ENCODE measurements at places on chromosomes 3 and 15.

GRCh38 chr3:16480861-16481545 is 32.5 kb downstream of the RFTN1 start:
- DNase-seq = no peak

GRCh38 chr15:68504681-68505170 is 72.8 kb upstream of the ITGA11 start:
- DNase-seq = no peak

DNA sequence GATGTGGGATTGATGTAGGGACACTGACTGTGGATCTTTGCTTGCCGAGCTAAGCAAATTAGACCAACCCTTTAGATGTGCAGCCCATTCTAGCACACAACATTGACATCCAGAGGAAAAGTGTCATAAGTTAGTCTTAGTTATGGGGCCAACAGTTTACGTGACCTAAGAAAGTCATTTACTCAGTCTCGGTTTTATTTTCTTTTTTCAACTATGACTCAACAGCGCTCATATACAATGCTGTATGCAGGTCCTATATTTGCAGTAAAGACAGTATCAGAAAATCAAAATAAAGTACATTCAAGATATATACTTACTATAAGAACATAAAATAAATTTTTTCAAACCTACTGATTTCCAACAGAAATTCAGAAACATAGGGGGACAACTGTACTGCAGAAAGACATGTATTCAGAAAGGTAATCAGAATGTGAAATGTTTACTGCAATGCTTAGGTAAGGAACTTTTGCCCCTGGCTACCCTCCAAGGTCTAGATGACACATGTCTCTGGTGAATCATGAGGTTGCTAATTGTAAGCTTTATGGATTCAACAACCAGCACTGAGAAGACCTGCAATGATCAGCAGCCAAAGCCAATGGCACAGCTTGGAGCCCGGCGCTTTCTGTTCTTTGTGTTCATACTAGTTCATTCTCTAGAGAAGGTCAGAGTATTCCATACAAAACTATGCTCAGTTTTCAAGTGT is 317.5 kb upstream of the CNTN6 start:
- no peak for DNase-seq

- DNase-seq = no peak
Measured at GRCh38 chr3:116045314-116045713, 400.0 kb downstream of the LSAMP start.

DNA sequence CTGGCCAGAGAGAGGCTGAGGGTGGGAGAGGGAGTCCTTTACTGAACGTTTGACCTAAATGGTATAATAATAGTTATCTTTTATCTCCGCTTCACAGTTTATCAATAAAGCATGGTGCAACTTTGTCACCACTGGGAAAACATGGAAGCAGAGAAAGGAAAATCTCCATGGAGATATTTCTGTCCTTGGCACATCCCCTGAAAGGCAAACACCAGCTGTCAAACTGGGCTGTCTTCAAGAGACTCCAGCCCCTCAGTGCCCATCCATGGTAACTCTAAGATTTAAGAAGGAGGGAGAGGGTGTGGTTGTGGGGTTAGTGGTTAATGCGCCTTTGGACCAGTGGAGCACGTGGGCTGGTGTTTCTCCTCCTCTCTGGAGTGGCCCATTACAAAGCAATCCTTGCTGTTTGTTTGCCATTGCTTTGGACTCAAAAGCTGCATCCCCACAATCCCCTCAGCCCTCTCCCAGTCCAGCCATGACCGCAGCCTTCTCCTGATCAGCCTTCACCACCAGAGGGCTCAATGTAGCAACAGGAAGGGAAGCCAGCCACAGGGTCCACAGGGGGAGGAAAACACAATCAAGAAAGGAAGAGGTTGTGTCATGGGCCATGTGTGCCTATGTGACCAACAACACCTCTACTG is 38.2 kb upstream of the FAM174B start:
- DNase-seq = no peak

GRCh38 chr3:53534676-53535400 is 40.4 kb downstream of the CACNA1D start:
- no peak for DNase-seq

GRCh38 chr3:18443665-18444594 is 18.8 kb upstream of the SATB1 start:
- no peak for DNase-seq

DNA sequence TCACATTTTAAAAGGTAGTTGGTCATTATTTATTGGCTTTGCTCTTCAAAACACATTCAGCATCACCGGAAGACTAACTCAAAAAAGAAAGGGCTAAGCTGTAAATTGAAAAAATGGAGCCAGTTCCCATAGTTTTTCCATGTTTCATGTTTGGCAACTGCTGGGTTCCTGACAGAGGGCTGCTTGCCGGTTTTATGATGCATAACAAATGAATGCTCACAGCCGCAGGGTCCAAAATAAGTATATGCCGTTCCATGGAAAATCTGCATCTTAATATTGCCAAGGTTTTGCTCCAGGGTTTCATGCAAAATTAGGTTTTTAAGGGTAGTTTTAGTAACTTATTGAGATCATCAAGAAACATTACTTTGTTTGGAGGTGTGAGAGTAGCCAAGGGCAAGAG is 15.8 kb downstream of the SLC12A1 start:
- DNase-seq = no peak

GRCh38 chr3:115660646-115661337 is 37.5 kb downstream of the GAP43 start:
- no peak for DNase-seq

- no peak for DNase-seq
Measured at GRCh38 chr3:27577504-27577903, 93.3 kb upstream of the SLC4A7 start.

- no peak for DNase-seq
Measured at GRCh38 chr15:42154956-42155355, 1.5 kb downstream of the PLA2G4F start.

GRCh38 chr15:29516929-29517328 is 247.3 kb upstream of the NSMCE3 start:
- no peak for DNase-seq

- no peak for DNase-seq
Measured at GRCh38 chr3:1010228-1010627, 82.6 kb upstream of the CNTN6 start.

GRCh38 chr15:85499371-85499887 is 119.0 kb downstream of the AKAP13 start:
- DNase-seq = no peak

GRCh38 chr3:186219211-186219638 is 110.3 kb upstream of the ETV5 start:
- DNase-seq = no peak

GRCh38 chr3:16546186-16547010 is 32.9 kb upstream of the RFTN1 start:
- no peak for DNase-seq

DNA sequence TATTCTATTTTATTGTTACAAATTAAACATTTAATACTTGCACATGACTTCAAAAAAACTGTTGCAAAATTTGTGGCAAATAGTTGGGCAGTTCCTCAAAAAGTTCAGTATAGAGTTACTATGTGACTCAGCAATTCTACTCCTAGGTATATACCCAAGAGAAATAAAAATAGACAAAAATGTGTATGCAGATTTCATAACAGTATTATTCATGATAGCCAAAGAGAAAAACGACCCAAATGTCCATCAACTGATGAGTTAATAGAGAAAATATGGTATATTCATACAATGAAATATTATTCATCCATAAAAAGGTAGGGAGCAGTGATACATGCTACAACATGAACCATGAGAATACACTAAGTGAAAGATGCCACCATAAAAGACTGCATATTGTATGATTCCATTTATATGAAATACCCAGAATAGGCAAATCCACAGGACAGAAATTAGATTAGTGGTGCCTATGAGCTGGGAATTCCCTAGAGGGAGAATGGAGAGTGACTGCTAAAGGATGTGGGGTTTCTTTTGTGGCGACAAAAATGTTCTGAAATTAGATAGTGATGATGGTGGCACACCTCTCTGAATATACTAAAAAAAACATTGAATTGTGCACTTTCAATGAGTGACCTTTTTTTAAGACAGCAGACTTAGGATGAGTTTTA is 31.6 kb upstream of the CLASP2 start:
- no peak for DNase-seq

GRCh38 chr15:86765281-86765680 is 685.6 kb downstream of the AGBL1 start:
- DNase-seq = no peak

- no peak for DNase-seq
Measured at GRCh38 chr15:80923668-80924067, 66.0 kb downstream of the MESD start.

DNA sequence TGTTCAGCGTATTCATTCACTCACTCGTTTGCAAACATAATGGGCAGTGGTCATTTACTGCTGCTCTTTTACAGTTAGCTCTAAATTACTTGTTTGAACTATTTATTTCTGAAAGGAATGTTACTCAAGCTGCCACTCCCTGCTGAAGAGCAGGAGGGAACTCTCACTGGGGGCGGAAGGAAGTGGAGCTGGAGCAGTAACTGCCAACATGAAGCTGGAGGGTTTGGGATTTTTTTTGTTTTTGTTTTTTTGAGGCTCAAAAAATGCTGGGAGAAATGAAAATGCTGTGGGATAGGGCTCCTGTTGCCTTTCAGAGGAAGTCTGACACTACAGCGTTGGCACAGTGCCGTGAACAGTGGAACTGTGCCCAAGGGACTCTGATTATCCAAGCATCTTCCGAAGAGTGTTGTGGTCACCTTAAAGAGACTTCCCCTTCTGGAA is 44.1 kb downstream of the SENP2 start:
- no peak for DNase-seq

DNA sequence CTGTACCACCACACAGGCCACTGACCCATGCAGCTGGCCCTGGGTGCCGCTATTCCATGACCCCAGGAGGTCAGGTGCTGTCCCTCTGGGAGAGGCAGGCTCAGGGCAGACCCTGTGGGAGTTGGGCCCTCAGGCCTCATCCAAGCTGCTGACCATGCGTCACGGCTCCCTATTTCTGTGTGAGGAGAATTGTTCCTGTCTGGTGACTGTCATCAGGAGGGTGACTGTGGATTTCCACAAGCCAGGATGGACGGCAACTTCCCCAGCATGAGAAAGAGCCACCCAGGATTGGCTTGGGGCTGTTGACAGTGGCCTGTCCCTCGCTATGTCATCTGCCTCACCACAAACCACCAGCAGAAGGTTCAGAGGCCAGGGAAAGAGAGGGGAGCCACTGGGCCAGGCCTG is 41.4 kb downstream of the ZDHHC19 start:
- DNase-seq = no peak

DNA sequence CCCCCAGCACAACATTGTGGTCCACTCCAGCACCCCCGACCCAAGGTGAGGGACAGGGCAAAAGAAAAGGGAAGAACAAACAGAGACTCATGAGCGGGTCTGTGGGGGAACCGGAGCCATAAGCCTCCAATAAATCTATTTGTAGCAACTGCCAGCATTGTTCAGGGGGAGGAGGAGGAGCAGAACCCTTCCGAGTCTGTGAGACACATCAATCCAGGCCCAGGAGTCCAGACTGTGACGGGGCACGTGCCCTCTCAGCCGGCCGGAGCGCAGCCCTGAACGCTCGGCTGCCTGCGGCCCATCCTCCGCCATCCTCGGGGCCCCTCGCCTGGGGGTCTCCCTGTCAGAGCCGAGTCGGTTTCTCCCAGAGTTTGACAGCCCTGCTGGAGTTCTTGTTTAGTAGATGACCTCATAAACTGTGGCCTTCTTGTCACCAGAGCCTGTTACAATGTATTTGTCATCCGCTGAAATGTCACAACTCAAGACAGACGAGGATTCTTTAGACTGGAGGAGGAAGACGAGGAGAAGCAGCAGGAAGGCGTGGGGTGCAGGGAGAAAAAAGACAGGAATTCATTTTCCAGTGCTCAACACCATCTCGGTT is 47.9 kb downstream of the TLE3 start:
- no peak for DNase-seq

DNA sequence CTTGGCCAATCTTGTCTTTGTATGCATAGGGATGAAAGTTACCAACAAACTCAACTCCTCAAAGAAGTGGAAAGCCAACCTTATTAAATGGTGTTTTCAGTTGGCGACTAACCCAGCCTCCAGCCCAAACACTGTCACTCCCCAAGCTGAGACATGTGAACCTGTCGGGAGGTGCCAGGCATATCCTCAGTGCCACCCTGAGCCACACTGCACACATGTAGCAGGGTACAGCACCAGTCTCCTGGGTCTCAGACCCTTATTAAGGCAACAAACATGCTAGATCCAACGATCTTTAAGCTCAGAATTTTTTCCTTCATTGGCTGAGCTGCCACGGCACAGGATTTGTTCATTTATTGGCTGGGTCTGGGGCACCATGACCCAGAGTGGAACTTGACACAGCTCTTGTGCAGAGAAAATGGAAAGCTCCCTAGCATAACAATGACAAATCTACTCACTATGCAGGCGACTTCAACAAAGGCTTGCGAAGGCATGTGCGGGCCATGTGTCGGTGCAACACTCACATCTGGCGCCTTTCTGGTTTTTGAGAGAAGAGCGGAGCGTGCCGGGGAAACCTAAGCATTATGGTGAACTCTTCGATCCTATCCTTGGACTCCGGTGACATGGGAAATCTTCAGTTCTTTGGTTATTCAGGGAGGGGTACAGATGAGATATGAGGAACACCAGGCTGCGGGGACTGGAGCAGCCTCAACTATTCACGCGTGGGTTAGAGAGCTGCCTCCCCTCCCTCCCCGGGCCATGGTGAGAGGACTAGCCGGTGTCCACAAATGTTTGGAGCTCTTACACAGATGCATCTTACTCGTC is 190.1 kb downstream of the FAM43A start:
- DNase-seq = no peak

DNA sequence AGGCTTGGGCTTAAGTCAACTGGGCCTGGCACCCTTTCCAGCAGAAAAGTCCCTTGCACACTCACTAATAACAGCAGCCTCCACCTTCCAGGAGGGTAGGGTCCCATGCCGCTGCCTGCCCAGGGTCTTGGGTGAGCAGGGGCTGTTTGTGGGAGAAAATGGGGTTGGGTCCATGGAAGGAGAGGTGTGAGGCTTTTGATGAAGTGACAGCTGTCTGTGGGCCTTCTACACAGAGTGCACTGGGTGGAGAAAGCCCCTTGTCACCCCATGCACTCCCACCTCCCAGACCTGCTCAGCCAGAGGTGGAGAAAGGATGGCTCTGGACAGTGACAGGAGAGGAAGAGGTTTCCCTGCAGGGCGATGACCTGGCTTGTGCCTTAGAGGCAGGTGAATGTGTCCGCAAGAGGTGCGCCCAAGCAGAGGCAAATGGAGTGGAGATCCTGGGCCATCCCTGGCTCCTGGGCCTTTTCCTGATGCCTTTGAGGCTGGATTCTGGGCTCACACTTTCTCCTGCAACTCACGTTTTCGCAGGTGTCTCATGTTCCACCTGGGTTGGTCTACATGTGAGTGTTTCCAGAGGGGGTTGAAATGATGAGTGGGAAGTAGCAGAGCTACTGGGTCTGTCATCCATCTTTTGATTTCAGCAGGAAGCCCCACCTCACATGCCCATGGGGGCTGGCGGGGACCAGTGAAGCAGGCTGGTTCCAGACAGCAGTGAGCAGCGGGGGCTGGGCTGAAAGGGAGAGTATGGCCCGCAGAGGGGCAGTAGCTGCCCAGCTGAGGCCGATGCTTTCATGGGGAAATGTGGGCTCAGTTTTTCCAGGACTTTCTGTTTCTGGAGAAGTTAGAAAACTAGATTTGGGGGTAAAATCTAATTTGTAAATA is 85.2 kb upstream of the PRR23E start:
- no peak for DNase-seq

GRCh38 chr3:11769704-11770476 is 76.8 kb downstream of the TAMM41 start:
- DNase-seq = no peak

- no peak for DNase-seq
Measured at GRCh38 chr3:22450786-22451400, 699.9 kb upstream of the ZNF385D start.

GRCh38 chr3:99246010-99246654 is 344.6 kb upstream of the DCBLD2 start:
- DNase-seq = no peak
